Activated CD4-positive, alpha-beta T cell treated with anti-CD3 and anti-CD28 coated beads, Interleukin-10, Interleukin-2, amounts not matched to agents 100 ng/mL and 50 ng/mL, durations not matched to agents 16 hours and 8 hours (primary cell): ENCODE measurements at places on chromosomes 12 and 14.

DNA sequence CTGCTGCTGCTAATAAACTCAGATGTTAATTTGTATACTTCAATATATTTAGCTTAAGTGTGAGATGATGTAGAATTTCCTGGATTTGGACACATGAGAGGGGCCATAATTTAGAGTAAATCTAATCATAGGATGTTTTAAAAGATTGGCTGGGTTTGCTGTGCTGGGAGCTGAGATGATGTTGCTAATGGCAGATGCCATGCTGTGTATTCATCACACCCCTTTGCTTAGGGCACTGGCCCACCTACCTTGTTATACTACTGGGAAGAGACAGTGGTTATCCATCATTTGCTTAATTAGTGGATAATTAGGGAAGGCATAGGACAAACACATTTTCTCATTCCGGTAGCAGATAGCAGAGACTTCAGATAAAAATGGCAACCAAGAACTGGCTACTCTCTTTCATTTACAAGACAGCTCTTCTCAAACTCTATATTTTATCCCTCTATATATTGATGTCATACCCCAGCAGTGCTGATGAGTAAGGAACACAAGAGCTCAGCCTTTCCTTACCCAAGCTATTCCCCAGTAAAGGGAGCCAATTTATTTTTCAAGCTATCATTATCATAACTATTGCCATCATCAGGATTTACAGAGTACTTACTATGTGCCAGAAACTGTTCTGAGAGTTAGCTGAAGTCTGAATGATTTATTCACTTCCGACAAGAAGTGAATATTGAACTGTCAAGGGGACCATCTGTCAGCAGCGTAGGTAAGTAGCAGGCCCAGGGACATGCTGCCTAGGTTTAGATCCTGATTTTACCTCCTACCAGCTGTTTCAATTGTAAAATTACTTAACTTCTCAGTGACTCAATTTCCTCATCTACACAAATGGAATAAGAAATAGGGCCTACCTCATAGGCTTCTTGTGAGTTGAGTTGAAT, 204.6 kb upstream of the FLRT2 start:
- DNase-seq = no peak

GRCh38 chr12:90106568-90106967, 397.9 kb upstream of the ATP2B1 start:
- DNase-seq = no peak

DNA sequence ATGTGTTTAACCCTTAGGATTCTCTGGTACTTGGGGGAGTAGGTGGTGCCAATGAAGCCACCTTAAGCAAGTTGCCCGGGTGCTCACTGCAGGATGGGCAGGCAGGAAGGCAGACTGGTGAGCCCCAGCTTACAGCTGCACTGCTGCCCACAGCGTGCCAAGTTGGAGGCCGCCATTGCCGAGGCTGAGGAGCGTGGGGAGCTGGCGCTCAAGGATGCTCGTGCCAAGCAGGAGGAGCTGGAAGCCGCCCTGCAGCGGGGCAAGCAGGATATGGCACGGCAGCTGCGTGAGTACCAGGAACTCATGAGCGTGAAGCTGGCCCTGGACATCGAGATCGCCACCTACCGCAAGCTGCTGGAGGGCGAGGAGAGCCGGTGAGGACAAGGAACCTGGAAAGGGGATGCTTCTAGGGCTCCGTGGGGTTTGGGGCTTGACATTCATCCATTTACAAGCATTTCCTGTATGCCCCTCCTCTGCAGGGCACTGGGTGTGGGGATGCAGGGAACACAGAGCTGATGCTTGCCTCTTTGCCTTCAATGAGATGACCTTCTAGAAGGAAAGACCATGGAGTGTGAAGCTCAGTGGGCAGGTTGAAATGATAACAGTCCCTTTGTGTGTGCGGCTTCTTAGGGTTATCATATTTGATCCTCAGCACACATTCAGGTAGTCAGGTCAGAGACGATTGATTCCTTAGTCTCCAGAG, 12.4 kb downstream of the KRT7 start:
- DNase-seq = no peak

DNA sequence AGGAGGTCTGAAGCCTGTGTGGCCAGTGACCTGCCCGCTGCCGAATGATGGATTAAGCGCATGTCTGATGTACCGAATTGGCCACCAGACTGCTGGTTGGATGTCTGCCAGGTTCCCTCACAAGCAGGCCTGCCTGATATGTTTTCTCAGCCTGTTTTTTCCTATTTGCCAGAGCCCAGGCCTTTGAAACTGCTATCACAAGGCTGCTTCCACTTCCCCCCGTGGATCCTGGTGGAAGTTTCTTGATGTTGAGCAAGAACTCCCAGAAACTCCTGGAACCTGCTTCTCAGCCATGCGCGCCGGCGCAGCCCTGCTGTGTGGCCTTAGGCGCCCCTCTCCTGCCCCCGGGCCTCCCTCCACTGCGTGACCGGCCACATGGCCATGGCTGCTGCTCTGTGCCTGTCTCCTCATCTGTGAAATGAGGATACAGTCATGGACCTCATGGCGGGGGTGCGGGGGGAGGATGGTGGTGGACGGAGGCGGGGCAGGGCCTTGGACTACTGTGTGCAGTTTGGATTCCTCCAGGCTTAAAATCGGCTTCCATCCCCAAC, 56.6 kb downstream of the CALM1 start:
- DNase-seq = no peak

DNA sequence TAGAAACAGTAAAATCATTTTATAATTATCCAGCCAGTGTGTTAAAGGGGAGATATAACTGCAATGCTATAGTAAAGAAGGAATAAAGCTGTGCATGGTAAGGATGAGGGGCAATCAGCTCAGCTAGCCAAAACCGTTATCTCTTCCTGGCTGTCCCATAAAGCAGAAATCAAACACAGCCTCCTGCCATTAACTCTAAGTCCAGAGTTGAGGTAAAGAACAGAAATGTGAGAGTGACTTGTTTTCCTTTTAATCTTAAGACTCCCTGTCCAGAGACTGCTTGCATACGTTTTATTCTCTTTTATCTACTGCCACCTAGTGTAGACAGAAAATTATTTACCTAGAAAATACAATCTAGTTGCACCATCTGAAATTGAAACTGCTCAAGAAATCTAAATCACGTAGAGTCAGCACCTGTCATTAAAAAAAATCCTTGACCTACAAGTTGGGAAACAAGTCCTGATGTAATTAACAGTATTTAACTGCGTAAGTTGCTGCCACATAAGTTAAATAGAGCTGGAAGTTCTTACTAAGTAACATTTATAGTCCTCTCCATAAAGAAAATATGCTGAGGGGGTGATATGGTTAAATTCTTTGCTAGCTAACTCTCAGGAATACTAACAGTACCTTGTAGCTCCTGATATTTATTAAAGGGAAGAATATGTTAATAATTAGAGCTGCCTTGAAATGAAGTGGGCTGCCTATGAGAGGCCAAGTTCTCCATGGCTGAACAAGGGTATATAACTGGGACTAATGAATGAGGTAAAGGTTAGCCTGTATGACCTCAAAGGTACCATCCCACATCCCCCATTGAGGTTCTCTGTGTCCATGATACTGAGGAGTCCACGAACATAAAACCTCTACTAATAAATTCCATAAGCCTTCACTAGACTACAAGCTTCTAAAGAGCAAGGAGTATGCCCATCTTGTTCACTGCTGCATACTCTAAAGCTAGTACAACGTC, 62.7 kb downstream of the GALNT4 start:
- DNase-seq = peak; percentile 77

DNA sequence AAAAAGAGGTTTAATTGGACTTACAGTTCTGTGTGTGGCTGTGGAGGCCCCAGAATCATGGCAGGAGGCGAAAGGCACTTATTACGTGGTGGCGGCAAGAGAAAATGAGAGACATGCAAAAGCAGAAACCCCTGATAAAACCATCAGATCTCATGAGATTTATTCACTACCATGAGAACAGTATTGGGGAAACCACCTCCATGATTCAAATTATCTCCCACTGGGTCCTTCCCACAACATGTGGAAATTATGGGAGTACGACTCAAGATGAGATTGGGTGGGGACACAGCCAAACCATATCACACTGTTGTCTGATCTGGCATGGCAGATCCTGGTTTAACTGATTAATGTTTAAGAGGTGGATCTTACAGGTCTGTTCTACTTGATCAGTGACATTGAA, 5.6 kb downstream of the DDX47 start:
- no peak for DNase-seq

GRCh38 chr14:71399057-71399487, 491.8 kb downstream of the PCNX1 start:
- DNase-seq = peak; percentile 56
